ENCODE measurements at places on chromosomes 7 and 10.
A peak's percentile ranks its signal among the peaks of the same experiment; 100 is the strongest.

DNA sequence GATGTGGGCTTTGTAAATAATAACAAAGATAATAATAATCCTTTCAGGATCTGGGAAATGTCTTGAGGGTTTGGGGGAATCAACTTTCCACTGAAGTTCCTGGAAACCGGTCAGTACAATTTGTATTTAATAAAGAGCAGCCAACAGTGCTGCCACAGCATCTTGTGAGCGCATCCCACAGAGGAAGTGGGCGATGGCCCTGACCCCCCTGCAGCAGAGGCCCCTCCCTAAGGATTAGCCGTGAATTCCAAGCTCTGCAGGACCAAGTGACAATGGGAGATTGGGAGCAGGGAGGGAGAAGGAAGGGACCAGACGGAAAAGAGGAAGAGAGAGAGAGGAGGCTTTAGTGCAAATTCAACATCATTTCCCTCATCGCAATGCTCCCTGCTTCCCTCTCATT, 349.2 kb downstream of the RNLS start:
- no peak for DNase-seq

GRCh38 chr7:130913639-130914553, 179.9 kb upstream of the KLF14 start:
- DNase-seq: no peak

DNA sequence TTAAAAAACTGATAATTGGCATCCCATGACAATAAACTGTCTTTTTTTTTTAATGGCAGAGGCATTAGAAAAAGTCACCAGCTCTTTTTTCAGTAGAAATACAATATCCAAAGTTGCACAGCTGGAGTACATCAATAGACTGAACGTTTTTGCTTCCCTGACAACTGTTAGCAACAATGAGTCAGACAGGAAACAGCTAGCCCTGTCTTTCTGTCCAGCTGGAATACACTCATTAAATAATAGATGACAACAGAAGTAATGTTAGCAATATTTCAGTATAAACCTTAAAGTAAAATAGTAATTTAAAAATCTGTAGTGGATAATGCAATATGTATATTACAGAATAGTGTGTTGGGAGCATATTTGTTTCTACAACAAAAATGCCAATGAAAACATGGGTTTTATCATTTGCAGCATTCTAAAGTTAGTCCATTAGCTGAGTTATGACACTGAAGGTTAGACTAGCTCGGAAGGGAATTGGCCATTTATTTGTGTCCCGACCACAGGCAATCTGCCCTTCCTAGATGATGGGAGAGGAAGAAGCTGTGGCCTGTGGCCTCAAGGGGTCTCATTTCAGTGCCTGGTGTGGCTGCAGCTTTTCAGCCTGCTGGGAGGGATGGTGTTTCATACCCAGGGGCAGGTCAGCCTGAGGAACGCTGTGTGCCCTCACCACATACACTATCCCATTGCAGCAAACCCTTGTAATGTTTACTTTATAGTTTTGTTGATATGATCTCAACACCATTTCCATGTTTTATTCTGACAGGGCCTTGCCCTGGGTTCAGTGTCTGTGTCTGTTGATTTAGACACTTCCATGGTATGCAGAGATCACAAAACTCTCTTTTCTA, 173.3 kb downstream of the SLC16A9 start:
- DNase-seq: no peak

DNA sequence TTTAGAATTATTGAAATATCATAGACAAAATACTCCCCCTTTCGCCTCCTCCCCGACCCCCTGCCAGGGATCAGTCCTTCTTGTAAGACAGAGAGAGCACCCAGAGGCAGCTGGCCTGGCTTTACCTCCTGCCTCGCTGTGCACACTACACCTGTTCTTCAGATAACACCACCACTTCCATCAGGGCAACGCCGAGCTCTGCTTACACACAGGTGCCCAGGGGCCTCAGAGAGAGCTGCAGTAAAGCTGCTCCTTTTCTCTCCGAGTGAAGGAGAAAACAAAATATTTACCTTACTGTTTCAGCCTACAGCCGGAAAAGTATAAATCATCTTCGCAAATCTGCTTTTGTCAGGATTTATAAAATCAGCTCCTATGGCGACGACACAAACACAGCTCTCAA, 80.7 kb downstream of the HIPK2 start:
- no peak for DNase-seq

- no peak for DNase-seq
Measured at GRCh38 chr7:95526128-95526738, 40.5 kb downstream of the ASB4 start.

GRCh38 chr10:121610798-121611323, 12.6 kb upstream of the FGFR2 start:
- no peak for DNase-seq

GRCh38 chr7:17103984-17104383, 194.5 kb upstream of the AHR start:
- DNase-seq: no peak

GRCh38 chr7:155208681-155209477, 88.8 kb upstream of the INSIG1 start:
- no peak for DNase-seq

- DNase-seq: no peak
Measured at GRCh38 chr7:151168003-151168786, 701 bp upstream of the GBX1 start.

DNA sequence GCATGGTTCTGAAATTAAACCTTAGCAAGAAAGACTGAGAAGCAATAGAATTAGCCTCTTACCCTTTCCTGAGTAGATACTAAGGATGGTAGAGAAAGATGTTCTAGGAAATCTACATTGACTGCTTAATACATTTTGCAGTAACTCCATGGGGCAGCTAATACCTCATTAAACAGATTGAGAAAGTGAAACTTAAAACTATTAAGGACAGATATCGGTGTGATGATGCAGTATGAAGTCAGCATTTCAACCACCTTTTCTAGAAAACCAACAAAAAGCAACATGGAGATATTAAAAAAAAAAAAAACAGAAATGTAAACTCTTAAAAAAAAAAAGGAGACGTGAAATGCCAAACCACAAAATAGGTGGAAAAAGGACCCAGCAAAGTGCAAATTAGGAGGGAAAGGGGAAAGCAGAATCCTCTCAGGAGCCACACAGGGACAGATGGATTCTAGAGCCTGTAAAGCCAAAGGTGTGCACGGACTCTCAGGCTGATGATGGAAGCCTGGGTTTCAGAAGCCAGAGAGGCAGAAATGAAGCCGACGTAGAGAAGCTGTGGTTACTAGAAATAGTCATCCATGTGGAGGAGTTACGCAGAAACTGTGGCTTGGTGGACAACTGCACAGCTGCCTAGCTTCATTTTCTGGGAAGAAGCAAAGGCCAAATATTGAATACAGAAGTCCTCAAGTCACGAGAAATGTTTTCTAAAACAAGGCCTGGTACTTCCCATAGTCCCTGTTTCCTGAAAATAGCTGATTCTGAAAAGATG, 38.1 kb upstream of the GPR141 start:
- DNase-seq: no peak

DNA sequence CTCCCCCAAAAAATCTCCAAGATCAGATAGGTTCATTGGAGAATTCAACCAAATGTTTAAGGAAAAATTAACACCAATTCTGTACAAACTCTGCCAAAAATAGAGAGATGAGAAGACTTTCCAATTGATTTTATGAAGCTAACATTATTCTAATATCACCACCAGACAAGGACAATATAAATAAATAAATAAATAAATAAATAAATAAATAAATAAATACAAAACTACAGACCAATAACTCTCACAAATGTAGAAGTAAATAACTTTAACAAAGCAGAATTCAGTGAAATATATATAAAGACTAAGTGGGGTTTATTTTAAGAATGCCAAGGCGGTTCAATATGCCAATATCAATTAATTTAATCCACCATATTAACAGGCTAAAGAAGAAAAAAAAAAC, 425.9 kb upstream of the GHITM start:
- DNase-seq: no peak

- no peak for DNase-seq
Measured at GRCh38 chr10:50322077-50322476, 70.8 kb upstream of the ASAH2 start.

DNA sequence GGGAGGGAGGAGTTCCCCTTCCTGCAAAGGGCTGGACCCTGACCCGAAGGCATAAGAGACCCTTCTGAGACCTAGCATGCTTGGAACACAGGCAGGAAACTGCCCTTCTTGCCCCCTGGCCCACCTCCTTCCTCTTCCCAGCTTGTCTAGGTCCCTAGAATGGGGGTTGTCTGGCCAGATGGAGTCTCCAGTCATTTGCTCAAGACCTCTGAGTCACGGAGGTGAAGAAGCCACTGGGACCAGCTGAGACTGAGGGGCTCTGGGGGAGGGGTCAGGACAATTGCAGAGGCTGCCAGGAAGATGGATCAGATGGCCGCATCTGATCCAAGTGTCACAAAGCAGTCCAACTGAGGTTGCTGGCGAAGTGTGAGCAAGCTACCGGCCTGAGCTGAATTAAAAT, 46.2 kb downstream of the COL13A1 start:
- DNase-seq: no peak

DNA sequence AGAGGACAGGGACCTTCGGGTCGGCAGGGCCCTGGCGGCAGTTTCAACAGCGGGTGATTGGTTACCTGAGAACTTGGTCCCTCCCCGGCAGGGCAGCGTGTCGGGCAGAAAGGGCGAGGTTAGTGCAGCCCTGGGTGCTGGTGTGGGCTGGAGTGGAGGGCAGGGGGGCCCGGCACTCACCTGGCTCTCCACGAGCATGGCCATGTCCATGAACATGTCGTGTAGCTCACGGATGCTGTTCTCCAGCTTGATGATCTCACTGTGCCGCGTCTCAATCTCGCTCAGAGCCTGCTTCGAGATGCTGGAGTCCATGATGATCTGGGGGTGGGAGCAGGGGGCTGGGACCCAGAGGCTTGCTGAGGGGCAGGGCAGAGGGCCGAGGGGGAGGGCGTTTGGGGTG, 16.8 kb downstream of the STX1A start:
- no peak for DNase-seq

GRCh38 chr7:158185653-158186052, 402.0 kb downstream of the PTPRN2 start:
- DNase-seq: no peak

- no peak for DNase-seq
Measured at GRCh38 chr10:30792025-30792424, 162.5 kb upstream of the LYZL2 start.

DNA sequence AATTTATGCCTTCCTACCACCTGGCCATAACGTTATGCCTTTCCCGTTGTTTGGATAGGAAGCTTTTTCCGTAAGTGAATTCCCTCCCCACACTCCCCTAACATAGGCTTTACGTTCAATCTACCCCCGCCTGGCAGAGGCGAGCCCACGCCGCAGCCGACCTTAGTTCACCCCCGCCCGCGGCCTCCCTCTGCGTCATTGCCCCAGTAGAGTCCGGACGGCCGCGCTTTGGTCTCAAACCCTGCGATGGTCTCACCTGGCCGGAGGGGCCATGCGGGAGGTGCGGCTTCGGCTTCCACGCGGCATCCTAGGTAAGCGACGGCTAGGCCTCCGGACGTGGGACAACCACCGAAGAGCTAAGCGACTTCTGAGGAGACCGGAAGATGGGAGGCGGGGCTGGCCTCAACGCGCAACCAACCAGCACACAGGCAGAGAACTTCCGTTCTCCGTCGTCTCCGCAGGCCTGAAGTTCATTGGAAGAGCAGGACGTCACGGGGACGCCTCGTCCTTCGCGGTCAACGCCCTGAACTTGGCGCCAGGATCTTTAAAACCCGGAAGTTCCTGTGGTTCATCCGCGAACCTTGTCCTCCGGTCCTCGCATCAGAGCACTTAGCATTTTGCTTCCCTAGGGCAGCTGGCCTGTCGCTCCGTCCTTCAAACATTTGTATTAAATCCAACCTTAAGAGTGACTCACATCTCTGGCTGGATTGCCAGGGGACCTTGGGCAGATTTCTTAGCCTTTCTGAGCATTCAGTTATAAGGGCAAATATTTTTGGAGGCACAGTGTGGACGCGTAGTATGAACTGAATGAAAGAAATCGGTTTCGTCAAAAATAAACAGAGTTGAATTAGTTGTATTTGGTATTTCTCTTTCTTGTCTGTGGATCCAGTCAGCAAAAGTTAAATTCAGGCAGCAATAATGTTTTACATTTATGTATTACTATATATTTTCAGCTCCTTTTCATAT, at the start of gene CHCHD2:
CHCHD2 (minus strand) TSS at position 369 of the 966 bp plus-strand sequence; CDS start at position 306, 63 bp downstream.
- DNase-seq: peak; percentile 99

GRCh38 chr10:8054494-8055407, at the start of gene GATA3:
Gene GATA3 (plus strand): TSS chr10:8054688. CDS start chr10:8055656, 968 bp downstream.
- DNase-seq: no peak

- DNase-seq: no peak
Measured at GRCh38 chr10:84537447-84537931, 209.1 kb downstream of the CCSER2 start.

GRCh38 chr10:36256948-36257356, 614.9 kb upstream of the FZD8 start:
- DNase-seq: no peak

- no peak for DNase-seq
Measured at GRCh38 chr10:49170632-49171325, 17.4 kb downstream of the TMEM273 start.

DNA sequence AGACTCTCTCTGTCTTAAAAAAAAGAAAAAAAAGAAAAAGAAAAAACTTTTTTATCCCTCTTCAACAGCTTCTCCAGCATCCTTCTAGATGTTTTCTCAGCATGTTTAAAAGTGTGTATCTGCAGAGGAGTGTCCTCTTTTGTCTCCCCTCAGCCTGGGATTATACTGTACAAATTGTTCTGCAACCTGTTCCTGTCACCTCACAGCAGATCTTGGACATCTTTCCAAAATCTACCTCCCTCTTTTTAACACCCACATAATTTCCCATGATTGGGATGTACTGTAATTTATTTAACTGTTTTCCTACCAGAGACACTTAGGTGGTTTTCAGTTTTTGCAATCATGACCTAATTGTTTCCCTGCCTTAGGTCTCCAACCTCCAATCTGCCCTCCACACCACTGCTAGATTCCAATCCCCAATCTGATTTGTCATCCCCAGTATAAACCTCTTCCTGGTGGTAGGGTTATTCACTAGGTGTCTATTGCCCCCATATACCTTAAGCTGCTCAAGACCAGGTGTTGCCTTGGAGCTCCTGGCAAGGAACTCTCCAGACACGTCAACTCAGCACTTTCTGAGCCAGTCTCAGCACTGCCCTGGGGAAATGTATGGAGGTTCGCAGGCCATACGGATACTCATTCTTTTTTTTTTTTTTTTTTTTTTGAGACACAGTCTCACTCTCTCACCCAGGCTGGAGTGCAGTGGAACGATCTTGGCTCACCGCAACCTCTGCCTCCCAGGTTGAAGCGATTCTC, 17.6 kb upstream of the DDIT4 start:
- DNase-seq: no peak

Data from GF-D8 (cell line).